ENCODE measurements at places on chromosomes 6 and 20. TPM values are rescaled to one million over a fixed set of nuclear protein-coding genes. Genes with fewer than 3 reads are reported as not detected.

The CD24 gene
- 63.6 TPM for total RNA-seq

GRCh38 chr6:74269600-74269858, 573.5 kb downstream of the CD109 start:
- no peak for DNase-seq

DNA sequence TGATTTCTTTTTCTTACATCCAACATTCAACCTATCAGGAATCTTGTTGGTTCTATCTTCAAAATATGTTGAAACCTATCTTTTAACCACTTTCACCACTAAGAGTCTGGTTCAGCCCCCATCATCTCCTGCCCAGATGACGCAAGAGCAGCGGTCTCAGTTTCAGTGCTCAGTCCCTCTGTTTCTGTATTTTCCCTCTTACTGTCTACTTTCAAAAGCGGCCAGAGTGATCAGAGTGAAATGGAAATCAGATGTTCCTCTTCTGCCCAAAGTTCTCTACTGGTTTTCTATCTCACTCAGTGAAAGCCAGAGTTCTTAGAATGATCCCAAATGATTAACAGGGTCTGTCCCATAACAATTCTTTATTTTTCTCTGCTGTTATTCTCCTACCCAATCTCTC, 147.9 kb upstream of the PDE7B start:
- no peak for DNase-seq

DNA sequence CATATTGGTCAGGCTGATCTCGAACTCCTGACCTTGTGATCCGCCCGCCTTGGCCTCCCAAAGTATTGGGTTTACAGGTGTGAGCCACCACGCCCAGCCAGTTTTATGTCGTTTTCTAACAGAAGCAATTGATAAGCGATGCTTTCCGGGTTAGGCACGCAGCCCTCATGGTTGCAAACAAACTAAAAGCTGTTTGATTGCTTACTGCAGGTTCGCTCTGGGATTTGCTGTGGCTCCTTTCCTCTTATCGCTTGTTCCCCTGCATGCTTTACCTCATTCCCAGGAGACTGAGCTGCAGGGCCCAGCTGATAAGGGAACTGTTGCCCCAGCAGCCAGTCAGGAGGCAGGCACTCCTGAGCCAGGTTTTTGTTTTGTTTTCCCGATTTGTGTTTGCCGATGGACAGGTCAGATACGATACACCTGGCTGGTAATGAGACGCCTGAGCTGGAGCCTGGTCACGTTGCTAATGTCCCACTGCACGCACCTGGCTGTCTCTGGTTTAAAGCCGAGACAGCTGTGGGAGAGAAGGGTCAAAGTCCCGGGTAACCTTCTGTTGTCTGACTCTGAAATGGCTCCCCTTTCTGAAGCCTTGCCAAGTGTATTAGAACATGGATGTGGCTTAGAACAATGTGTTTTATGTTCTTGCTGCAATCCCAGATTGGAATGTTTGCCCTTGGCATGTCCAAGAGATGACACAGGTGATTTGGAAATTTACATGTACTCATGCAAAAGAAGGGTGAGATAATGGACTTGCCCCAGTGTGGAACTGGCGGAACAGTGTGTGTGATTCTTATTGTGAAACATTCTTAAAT, 19.9 kb downstream of the DSP start:
- DNase-seq = no peak

The HLA-DOA gene
- total RNA-seq = 25.2 TPM

DNA sequence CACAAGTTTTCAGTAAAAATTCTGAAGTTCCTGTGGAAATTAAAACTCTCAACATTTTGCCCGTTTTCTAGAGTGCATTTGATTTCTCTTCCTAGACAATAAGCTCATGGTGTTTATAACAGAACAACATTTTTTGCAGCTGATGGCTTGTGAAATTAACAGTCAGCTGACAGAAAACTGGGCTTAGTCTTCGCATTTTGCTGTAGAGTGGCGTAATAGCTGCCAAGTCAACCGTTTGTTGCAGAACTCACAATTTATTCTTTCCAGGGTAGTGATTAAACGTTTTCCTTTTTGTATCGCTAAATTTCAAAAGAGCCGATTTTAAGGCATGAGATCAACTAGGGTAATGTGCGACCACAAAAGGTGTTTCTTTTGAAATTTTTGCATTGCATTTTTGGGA, 1.4 kb downstream of the SPO11 start:
- DNase-seq = no peak

- no peak for DNase-seq
Measured at GRCh38 chr6:165863801-165864200, 200.8 kb upstream of the PDE10A start.

- DNase-seq = no peak
Measured at GRCh38 chr6:32114796-32115195, 5.7 kb upstream of the TNXB start.

The FAM83D gene
- 2.0 TPM for total RNA-seq

The SIRPB1 gene
- total RNA-seq = 11.6 TPM

GRCh38 chr20:38000293-38000692, 33.0 kb downstream of the TTI1 start:
- no peak for DNase-seq

GRCh38 chr20:37220731-37221130, 40.9 kb downstream of the GHRH start:
- DNase-seq = no peak

GRCh38 chr6:7247179-7247456, 65.9 kb downstream of the SSR1 start:
- DNase-seq = no peak

The PDYN gene
- total RNA-seq = not detected

GRCh38 chr6:159979136-159979874, 10.4 kb downstream of the IGF2R start:
- no peak for DNase-seq

DNA sequence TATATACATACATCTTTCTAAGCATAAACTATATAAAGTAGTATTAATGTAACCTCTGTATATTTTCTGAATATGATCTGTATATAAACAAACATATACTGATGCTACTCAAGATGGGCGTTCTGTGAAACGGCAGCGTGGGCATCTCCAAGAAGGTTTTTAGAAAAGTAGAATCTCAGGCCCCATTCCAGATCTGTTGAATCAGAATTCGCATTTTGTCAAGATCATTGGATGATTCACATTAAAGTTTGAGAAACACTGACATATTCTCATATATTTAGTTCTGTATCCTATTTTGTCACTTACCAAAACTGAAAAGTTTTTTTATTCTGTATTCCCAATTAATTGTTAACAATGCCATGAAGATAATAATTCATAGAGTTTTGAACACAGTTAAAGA, 5.5 kb downstream of the C6orf141 start:
- DNase-seq = no peak

The NOTCH4 gene
- total RNA-seq = 78.7 TPM

- DNase-seq = no peak
Measured at GRCh38 chr20:37543828-37544227, 16.2 kb upstream of the BLCAP start.

DNA sequence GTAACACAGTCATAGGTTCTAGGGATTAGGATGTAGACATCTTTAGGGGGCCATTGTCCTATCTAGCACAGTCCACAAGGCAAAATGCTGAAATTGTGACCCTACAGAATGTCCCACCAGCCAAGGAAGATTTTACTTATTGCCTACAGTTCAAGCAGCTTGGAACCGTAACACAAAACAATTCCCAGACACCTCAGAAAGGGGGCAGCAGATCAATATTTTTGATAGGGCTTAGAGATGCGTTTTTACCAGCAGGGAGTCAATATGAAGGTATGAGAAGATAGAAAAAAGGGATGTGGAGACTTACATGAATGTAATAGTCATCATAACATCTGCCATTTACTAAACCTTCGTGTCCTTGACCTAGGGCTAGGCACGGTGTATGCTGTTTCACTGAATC, 81.0 kb downstream of the TMEM170B start:
- DNase-seq = no peak

The BFSP1 gene
- total RNA-seq = 2.7 TPM

GRCh38 chr20:23046431-23046830, 3.0 kb downstream of the THBD start:
- DNase-seq = no peak

DNA sequence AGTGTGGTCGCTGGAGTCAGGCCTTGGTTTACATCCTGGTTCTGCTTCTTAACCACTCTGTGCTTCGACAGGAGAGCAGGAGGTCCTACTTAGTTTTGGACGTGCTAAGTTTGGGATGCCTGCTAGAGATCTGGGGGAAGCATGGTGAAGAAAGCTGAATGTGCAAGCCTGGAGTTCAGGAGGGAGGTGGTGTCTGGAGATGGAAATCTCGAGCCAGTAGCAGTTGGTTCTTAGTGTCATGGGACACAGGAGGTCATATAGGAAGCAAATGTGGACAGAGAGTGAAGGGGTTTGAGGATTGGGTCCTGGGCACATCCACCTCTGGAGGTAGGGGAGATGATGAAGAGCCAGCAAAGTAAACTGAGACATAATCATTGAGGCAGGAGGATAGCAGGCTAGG, 131.4 kb downstream of the SYCP2 start:
- no peak for DNase-seq

- peak; percentile 88 for DNase-seq
Measured at GRCh38 chr6:30828027-30828962, 56.0 kb upstream of the DDR1 start.

- DNase-seq = no peak
Measured at GRCh38 chr6:93319304-93319703, 100.1 kb downstream of the EPHA7 start.

DNA sequence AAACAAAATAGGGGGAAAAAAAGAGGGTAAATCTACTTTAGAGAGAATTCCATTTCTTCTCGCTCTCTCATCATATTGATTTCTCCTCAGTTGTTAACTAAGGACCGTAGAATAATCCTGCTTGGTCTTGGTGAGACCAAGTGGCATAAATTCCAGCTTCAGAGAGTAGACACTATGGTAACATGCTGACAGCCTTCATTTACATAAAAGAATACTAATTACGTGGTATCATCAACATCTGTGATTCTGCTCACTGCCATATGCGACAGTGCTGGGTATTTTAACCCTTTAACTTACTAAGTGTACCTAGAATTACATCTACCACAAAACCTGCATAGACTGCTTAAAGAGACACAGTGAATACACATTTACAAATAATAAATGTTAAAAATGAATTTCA, 27.1 kb downstream of the TOMM6 start:
- DNase-seq = no peak

DNA sequence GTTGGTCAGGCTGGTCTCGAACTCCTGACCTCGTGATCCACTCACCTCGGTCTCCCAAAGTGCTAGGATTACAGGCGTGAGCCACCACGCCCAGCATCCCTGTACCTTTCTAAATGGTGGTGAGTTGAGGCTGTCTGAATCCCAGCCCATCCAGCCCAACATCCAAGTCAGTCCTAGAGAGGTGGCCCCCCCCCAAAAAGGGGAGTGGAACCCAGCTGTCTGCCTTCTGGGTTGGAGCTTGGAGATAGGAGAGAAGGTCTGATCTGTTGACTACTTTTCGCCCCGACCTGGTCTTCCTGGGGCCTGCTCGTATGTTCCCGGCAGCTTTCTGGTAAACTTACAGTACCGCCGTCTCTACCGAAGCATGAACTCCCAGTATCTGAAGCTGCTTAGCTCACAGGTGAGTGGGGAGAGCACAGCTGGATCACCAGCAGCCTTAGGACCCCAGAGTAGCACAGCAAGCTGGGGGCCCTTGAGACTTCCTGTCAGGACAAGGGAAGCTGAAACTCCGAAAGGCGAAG, 5.6 kb downstream of the CTSA start:
- no peak for DNase-seq

The LYRM2 gene
- 32.9 TPM for total RNA-seq

GRCh38 chr20:5767493-5768098, 17.4 kb downstream of the SHLD1 start:
- DNase-seq = no peak

DNA sequence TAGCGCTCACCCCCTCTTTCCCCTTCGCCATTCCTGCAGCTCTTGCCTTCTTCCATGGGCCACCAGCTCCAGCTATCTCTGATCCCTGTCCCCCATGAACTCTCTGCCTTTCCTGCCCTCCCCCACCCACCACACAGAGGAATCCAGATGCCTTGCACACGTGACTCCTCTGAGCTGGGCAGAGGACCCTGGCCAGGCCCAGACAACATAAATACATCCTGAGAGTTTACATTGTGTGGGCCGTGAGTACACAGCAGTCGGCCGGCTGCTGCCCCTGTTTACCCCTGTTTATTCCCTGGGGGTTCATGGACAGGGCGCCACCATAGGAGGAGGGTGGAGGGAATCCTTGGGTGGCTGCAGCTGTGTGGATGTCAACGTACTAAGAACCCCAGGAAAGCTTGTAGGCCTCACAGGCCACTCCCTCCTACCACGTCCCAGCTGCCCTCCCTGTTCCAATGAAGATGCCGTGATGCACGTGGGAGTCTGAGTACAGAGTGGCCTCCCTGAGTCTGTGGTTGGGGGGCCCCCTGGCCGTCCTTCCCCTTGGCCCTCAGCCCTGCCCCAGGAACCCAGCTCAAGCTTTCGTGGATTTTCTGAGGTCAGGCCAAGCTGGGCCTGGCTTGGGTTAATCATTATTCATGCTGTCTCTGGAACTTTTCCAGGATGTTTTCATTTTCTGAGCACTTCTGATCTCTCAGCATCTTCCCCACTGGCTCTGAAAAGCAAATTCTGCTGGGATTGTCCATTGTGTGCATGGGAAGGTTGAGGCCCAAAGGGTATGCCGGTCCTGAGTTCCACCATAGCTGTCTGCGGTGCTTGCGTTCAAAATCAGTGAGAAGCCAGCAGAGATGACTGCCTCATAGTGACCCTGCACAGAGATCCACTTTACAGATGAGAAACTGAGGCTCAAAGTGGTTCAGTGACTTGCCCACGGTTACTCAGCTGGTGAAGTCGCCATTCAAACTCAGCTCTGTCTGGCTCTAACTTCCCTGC, 136.3 kb downstream of the MRPL14 start:
- peak; percentile 35 for DNase-seq

GRCh38 chr20:45317826-45318225, 9.7 kb upstream of the MATN4 start:
- no peak for DNase-seq

- DNase-seq = no peak
Measured at GRCh38 chr6:32298632-32299336, 72.9 kb downstream of the TSBP1 start.

The HRH3 gene
- total RNA-seq = not detected

GRCh38 chr6:331622-332521, 39.6 kb downstream of the DUSP22 start:
- peak; percentile 64 for DNase-seq

DNA sequence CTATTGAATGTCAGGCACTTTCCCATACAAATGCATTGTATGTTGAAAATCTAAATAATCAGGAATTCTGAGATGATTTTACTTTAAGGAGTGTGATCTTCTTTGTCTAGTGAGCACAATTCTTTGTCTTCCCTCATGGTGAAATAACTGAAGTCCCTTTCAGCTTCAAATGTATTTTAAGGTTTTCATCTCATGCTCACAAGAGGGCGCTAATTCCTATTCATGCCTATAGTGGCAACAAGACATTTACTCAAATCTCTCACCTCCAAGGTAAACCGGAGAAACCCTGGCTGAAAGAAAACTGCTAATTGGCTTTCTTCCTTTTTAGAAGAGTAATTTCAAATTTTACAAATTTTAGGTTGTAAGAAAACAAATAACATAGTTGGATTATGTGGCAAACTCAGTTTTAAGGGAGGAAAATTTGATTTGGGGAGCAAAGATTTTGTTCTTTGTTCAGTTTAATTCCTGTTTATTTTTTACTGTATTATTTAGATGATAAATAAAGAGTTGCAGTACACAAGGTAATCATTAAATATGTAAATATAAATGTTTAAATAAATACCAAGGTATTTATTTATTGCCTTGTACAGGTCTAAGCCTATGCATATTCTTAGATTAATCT, 69.1 kb downstream of the SLC35F1 start:
- no peak for DNase-seq

GRCh38 chr20:23279836-23280235, 70.8 kb upstream of the NXT1 start:
- no peak for DNase-seq

GRCh38 chr6:130676077-130676772, 151.0 kb upstream of the SMLR1 start:
- no peak for DNase-seq

GRCh38 chr20:53847139-53847836, 223.1 kb downstream of the BCAS1 start:
- no peak for DNase-seq
